Activated CD4-positive, alpha-beta T cell treated with anti-CD3 and anti-CD28 coated beads, Interleukin-2, amount 10 ng/mL, durations not matched to agents 7 days and 5 days (primary cell): ENCODE measurements at places on chromosomes 7 and 10.

DNA sequence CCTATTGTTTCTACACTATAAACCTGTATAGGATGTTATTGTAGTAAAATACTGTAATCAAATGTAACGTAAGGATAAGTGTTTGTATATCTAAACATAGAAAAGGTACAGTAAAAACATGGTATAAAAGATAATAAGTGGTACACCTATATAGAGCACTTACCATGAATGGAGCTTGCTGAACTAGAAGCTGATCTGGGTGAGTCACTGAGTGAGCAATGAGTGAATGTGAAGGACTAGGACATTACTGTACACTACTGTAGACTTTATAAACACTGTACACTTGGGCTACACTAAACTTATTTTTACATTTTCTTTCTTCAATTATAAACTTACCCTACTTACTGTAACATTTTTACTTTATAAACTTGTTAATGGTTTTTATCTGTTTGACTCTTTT is 732.9 kb upstream of the LRRN3 start:
- no peaks in the 10 kb centered on the region for H3K36me3 ChIP-seq
- H3K4me1 ChIP-seq: no peaks in the 10 kb centered on the region
- DNase-seq: no peak

DNA sequence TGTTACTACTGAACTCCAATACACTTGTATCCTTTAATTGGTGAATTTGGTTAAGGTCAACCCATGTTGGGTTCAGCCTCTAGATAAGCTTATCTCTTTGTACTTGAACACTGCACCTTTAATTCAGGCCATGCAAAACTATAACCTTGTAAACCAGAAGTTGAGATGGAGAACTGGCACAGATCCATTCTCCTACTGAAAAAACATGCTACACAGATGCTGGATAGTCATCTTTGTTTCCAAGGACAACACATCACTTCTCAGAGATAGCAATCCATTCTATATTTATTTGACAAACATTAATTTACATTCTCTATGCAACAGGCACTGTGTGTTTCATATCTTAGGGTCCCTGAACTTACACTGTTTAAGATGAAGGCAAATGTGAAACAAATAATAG is 2.9 kb upstream of the CDK14 start:
- peaks cover 43% of the 10 kb centered on the region for H3K27me3 ChIP-seq
- H3K27ac ChIP-seq: no peak overlapping the region
- no peak overlapping the region for H3K4me3 ChIP-seq
- DNase-seq: no peak

- no peak overlapping the region for H3K27ac ChIP-seq
- peaks cover 1% of the 10 kb centered on the region for H3K27me3 ChIP-seq
- H3K36me3 ChIP-seq: no peaks in the 10 kb centered on the region
- H3K4me1 ChIP-seq: no peaks in the 10 kb centered on the region
- no peak overlapping the region for H3K4me3 ChIP-seq
Measured at GRCh38 chr7:17622451-17622850, 317.8 kb downstream of the SNX13 start.

DNA sequence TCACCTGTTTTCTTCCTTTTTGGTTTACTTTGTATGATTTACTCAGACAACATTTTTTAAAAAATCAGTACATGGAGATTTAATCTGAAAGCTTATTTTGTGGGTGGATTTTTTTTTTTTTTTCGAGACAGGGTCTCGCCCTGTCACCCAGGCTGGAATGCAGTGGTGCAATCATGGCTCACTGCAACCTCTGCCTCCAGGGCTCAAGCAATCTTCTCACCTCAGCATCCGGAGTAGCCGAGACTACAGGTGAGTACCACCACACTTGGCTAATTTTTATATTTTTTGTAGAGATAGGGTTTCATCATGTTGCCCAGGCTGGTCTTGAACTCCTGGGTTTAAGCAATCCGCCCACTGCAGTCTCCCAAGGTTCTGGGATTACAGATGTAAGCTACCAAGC is 2.5 kb downstream of the GSTO1 start:
- no peaks in the 10 kb centered on the region for H3K27me3 ChIP-seq
- DNase-seq: no peak
- peaks cover 51% of the 10 kb centered on the region for H3K36me3 ChIP-seq
- H3K4me1 ChIP-seq: peaks cover 71% of the 10 kb centered on the region

DNA sequence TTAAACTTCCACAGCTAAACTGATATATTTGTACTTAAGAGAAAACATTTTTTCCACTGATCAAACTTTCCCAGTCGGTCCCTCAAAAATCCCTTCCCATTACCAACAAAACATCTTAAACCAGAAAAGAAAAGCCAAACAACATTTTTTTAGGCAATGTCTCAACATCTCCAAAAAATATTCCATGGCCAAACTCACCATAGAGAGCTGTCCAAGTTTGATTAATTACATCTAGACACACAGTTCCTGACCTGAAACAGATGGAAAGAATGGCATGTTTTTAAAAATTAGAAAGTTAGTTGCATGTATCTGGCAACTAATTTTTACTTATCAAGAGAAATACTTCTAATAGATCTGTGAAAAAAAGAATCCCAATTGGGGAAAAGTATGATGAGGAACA is 95.4 kb downstream of the UBE2H start:
- DNase-seq: no peak
- H3K4me3 ChIP-seq: no peak overlapping the region
- H3K4me1 ChIP-seq: peaks cover 44% of the 10 kb centered on the region
- no peaks in the 10 kb centered on the region for H3K27me3 ChIP-seq
- H3K27ac ChIP-seq: no peak overlapping the region
- peaks cover 4% of the 10 kb centered on the region for H3K36me3 ChIP-seq

- H3K27ac ChIP-seq: no peak overlapping the region
- no peaks in the 10 kb centered on the region for H3K27me3 ChIP-seq
- no peak overlapping the region for H3K4me3 ChIP-seq
Measured at GRCh38 chr10:128576943-128577670, 450.9 kb upstream of the MKI67 start.

GRCh38 chr10:100886963-100887362 is 25.8 kb upstream of the SLF2 start:
- H3K36me3 ChIP-seq: no peaks in the 10 kb centered on the region
- DNase-seq: no peak
- no peak overlapping the region for H3K4me3 ChIP-seq
- H3K27ac ChIP-seq: no peak overlapping the region

GRCh38 chr10:129676014-129676413 is 209.0 kb downstream of the MGMT start:
- DNase-seq: no peak
- H3K4me1 ChIP-seq: no peaks in the 10 kb centered on the region
- no peak overlapping the region for H3K27ac ChIP-seq
- no peaks in the 10 kb centered on the region for H3K27me3 ChIP-seq
- no peak overlapping the region for H3K4me3 ChIP-seq

DNA sequence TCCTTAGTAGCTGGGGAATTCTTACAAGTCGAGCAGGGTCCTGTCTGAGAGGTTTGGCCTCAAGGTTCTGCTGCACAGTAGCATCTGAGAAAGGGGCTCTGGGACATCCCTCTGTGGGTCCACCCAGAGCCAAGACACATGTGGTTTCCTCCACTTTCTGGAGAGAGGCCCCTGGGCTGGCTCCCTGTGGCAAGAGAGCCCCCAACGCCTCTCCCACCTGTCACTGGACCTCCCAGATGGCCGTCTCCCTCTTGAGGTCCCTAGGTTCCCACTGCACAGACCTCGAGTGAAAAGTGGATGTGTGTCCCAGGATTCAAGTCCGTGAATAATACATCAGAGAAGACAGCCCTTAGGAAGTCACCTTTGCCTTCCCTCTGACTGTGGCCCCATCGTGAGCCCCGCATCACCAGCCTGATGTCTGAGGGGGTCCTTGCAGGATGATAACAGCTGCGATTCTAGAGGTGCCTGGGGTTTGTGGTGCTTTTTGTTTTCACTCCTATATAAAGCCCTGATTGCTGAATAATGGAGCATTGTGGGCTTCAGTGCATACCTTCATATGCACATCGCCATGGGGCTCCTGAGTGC is 319.0 kb downstream of the GLRX3 start:
- no peaks in the 10 kb centered on the region for H3K36me3 ChIP-seq
- no peak overlapping the region for H3K4me3 ChIP-seq
- no peak for DNase-seq
- no peaks in the 10 kb centered on the region for H3K27me3 ChIP-seq
- H3K27ac ChIP-seq: no peak overlapping the region

DNA sequence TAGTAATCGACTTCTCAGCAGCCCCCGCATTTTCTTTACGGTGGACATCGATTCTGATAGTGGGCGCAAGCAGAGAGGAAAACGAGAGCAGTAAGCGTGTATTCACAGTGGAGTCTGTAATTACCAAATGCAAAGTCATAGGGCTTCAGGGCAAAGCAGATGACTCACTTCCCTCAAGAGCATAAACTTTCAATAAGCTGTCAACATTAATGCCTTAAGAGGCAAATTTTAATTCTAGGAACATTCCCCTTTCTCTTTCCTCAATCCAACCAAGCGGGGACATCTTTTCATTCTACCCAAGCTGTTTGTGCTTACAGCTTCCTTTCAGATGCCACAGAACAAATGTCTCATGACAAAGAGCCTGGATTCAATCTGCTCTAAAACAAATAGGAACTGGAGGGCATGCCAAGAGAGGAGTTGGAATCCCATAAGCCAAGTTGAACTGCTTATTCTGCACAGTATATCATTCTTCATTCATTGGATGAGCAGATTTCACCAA is 48.6 kb downstream of the MALSU1 start:
- no peaks in the 10 kb centered on the region for H3K36me3 ChIP-seq
- no peak for DNase-seq

DNA sequence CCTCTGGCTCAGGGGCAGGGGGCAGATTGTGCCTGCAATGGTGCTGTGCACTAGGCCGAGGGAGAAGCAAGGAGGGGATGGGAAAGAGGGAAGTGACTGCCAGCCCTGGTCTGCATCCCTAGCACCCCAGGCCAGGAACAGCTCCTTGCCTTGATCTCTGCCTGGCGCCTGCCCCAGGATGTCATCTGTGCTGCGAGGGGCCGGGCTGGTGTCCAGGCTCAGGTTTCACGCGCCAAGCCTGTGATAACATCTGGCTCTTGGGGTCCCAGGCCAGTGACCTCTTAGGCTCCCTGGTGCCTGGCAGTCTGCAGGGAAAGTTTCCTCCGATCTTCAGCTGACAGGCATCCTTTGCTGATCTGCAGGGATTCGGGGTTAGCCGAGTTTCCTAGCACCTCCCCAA is 193.5 kb upstream of the GPR26 start:
- no peaks in the 10 kb centered on the region for H3K36me3 ChIP-seq
- no peak overlapping the region for H3K27ac ChIP-seq
- no peaks in the 10 kb centered on the region for H3K4me1 ChIP-seq
- peaks cover 6% of the 10 kb centered on the region for H3K27me3 ChIP-seq
- no peak overlapping the region for H3K4me3 ChIP-seq

GRCh38 chr7:143203386-143203785 is 18.5 kb upstream of the TAS2R40 start:
- DNase-seq: no peak
- H3K4me3 ChIP-seq: no peak overlapping the region
- H3K4me1 ChIP-seq: peaks cover 16% of the 10 kb centered on the region
- peaks cover 25% of the 10 kb centered on the region for H3K27me3 ChIP-seq

GRCh38 chr10:129417870-129418269 is 49.2 kb upstream of the MGMT start:
- no peaks in the 10 kb centered on the region for H3K27me3 ChIP-seq
- H3K27ac ChIP-seq: no peak overlapping the region
- H3K36me3 ChIP-seq: no peaks in the 10 kb centered on the region
- DNase-seq: no peak

DNA sequence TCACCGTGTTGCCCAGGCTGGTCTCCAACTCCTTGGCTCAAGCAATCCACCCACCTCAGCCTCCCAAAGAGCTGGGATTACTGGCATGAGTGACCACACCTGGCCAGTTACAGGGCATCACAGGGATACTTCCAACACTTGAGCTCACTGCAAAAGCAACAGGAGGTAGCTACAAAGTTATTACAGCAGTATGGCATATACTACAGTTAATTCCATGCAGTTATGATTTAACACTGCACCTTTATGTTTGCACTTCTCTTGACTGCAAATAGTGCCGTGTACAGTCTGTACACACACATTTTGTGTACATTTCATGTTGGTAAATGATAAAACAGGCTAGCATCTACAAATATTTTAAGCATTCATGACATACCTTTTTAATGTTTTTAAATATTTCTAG is 21.3 kb downstream of the SRPK2 start:
- H3K4me3 ChIP-seq: no peak overlapping the region
- DNase-seq: no peak
- no peak overlapping the region for H3K27ac ChIP-seq
- H3K27me3 ChIP-seq: no peaks in the 10 kb centered on the region

DNA sequence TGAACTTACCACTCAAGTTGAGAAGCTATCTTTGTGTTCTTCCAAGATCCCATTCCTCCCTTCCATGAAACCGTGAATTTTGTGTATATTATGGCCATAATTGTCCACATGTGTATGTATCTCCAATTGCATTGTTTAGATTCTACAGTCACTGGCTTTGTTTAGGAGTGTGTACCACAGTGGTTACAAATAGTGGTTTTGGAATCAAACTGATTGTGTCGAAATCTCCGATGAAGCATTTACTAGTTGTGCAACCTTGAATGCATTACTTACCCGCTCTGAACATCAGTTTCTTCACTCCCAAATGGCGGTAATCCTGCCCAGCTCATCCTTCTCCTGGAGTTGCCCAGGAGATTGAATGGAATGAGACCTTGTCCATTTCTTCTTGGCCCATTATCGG is 145.0 kb upstream of the ZNF32 start:
- peaks cover 2% of the 10 kb centered on the region for H3K4me1 ChIP-seq
- no peak overlapping the region for H3K27ac ChIP-seq
- no peak for DNase-seq
- H3K27me3 ChIP-seq: peaks cover 13% of the 10 kb centered on the region
- H3K36me3 ChIP-seq: no peaks in the 10 kb centered on the region

DNA sequence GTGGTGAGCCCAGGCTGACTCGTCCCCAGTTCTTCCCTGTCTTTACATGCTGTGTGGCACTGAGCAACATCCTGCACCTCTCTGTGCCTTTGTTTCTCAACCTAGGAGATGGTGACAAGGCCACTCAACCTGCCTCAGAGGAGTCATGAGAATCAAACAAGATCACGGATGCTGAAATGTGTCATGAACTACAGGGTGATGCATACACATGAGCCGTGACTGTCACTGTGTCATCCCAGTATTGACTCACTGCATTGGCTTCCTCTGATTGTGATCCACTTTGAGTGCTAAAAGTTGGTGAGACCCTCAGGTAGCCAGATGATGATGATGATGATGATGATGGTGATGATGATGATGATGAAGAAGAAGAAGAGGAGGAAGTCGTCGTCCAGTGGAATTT is 11.5 kb downstream of the C10orf71 start:
- DNase-seq: no peak
- H3K27ac ChIP-seq: peak overlapping the region; percentile 31
- H3K4me3 ChIP-seq: no peak overlapping the region
- no peaks in the 10 kb centered on the region for H3K36me3 ChIP-seq

- H3K27ac ChIP-seq: no peak overlapping the region
- peaks cover 1% of the 10 kb centered on the region for H3K4me1 ChIP-seq
- no peak for DNase-seq
- no peak overlapping the region for H3K4me3 ChIP-seq
Measured at GRCh38 chr7:22350466-22351328, 6.3 kb downstream of the RAPGEF5 start.

GRCh38 chr10:27699776-27700175 is 45.8 kb downstream of the MKX start:
- DNase-seq: no peak
- no peaks in the 10 kb centered on the region for H3K36me3 ChIP-seq
- no peaks in the 10 kb centered on the region for H3K4me1 ChIP-seq
- H3K4me3 ChIP-seq: no peak overlapping the region

GRCh38 chr7:46352004-46352954 is 431.2 kb upstream of the IGFBP3 start:
- no peak overlapping the region for H3K27ac ChIP-seq
- H3K36me3 ChIP-seq: no peaks in the 10 kb centered on the region
- DNase-seq: peak; percentile 6
- no peak overlapping the region for H3K4me3 ChIP-seq
- no peaks in the 10 kb centered on the region for H3K4me1 ChIP-seq
